ENCODE measurements at places on chromosomes 5 and 9.

DNA sequence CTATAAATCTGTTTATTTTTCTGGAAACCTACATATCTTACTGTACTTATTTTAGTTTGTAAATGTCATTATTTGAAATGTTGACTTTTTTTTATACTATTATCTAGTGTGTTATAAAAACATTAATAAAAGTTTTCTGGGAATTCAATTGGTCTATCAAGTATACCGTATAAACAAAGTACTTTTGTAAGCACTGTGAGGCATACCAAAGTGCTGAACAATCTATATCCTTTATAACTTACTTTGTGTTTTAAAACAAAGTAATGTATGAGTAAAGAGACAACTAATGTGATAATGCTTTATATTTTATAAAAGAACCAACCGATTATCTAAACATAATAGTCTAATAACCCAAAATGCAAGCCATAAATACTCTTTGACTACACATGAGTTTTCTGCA, 23.1 kb downstream of the EDIL3 start:
- DNase-seq = peak; percentile 55

DNA sequence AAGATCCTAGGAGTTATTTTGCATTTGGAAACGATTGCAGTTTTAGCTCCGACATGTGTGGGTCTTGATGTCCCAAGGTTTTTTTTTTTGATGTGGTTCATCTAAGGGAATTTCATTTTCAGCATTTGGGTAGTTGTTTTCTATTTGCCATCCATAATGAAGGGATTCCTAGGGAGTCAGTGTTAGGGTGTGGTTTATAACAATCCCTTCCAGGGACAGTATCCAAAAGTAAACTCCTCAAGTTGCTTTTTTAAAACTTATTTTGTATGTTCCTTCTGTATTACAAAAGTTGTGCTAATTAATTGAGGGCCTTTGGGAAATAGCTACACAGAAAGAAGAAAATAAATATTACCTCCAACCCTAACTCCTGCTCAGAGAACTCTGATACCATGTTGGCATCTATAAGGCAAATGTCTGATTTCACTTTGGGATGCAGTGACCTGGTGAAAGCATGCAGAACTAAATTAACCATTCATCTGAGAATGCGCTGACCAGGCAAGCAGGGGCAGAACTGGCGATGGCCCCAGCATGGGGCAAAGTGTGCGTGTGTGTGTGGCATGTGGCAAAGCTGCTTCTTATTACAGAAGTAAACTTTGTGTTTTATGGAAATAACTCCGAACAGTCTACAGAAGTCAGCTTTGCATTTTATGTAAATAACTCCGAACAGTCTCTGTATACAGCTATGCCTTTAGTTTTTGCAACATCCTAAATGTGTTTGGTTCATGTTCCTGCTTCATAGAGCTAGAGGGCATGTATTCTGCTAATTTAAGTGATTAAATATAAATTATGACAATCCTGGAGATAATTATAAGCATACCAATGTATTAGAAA, 237.2 kb downstream of the TRPM3 start:
- DNase-seq = no peak

GRCh38 chr5:138448481-138449398, 9.9 kb downstream of the REEP2 start:
- peak; percentile 36 for DNase-seq

DNA sequence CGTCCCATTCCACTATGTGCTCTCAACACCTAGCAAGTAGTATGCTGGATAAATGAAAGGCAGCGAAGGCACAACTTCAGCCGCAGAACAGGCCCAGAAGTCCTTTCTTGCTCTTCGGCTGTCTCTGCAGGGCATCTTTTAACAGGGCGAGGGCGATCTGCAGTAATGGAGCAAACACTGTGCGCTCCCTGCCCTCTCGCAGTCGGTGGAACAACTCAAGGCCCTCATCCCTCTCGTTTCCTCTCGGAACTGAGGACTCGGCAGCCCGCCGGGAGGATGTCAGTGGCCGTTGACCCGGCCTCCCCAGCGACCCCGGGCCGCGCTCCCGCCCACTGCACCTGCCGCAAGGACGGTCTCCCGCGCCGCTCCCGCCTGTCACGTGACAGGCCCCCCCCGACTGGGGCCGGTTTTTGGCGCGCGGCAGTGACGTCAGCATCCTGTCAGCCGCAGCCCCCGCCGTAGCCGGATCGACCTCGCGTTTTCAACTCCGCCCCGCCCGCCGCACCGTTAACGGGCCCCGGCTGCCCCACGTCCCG, 1.1 kb downstream of the ZNF367 start:
- DNase-seq = peak; percentile 72

Measured in IMR-90 (cell line).